Stimulated activated CD4-positive, alpha-beta T cell treated with anti-CD3 and anti-CD28 coated beads, Interleukin-15, amount 100 ng/mL, for 1 hour (primary cell): ENCODE measurements at places on chromosomes 16 and 17.

GRCh38 chr17:49621420-49621819 lies 45.7 kb downstream of the NXPH3 start:
- no peak for DNase-seq

DNA sequence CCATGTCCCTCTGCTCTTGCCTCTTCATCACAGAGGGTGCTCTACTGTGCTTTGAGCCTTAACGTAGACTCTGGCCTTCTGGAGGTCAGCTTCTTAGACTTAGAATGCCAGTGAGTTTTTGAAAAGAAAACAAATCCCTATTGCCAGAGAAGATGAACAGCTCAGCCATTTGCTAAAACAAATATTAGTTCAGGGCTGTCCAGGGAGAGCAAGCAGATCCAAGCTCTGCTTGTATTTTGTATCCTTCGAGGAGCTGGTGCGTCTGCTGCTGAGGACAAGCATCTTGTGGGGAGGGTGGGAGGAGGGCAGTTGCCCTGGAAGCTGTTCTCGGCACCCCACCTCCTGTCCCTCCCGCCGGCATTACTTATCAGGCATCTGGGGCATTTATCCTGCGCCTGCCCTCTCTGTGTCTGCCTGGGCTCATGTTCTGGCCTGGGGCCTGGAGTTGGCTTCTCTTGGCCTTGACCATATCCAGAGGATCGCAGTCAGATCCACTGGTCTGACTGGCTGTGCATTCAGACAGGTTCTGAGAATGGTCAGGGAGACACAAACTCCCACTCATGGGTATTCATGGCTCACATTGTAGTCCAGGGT lies 173.1 kb upstream of the NLRP1 start:
- no peak for DNase-seq

- DNase-seq, result no peak
Observed at GRCh38 chr17:60577147-60577915, 22.7 kb upstream of the PPM1D start.

GRCh38 chr17:32783602-32784001 lies 93.3 kb downstream of the MYO1D start:
- DNase-seq, result no peak

DNA sequence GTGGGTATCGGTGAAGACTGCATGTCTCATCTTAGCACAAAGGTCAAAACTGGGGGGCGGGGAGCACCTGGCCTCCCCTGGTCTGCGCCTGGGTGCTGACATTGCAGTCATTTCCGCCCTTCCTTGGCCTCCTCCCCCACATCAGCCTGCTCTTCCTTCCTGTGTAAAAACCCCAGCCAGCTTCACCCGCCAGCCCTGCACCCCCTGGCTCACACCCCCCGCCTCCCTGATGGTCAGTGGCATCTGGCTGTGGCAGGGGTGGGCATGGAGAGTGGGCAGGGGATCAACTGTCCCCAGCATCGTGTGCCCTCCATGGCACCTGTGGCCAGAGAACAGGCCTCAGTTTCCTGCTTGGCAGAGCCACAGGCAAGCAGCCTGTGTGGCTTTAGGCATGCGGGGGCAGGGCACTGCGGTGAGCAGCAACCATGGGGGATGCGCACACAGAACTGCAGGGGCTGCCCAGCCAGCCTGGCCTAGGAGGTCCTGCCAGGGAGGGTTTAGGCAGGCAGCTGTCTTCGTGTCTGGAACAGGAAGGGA lies 26.5 kb upstream of the LASP1NB start:
- peak; percentile 60 for DNase-seq

DNA sequence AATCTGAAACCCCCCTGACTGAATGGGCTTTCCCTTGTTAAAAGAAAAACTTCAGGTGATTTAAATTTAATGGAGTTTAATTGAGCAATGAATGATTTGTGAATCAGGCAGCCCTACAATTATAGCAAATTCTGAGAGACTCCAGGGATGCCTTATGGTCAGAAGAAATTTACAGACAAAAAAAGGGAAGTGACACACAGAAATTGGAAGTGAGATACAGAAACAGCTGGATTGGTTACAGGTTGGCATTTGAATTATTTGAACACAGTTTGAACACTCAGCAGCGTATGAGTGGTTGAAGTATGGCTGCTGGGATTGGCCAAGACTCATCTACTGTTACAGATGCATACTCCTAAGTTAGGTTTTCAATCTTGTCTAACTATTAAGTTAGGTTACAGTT lies 19.0 kb upstream of the CPHXL start:
- DNase-seq, result no peak

- no peak for DNase-seq
Observed at GRCh38 chr17:4555873-4556759, 932 bp upstream of the MYBBP1A start.
